ENCODE measurements at places on chromosomes 5 and 9.

- DNase-seq = no peak
Measured at GRCh38 chr5:128596071-128596470, 58.0 kb upstream of the FBN2 start.

GRCh38 chr9:126421567-126422428 is 95.2 kb downstream of the MVB12B start:
- no peak for DNase-seq

DNA sequence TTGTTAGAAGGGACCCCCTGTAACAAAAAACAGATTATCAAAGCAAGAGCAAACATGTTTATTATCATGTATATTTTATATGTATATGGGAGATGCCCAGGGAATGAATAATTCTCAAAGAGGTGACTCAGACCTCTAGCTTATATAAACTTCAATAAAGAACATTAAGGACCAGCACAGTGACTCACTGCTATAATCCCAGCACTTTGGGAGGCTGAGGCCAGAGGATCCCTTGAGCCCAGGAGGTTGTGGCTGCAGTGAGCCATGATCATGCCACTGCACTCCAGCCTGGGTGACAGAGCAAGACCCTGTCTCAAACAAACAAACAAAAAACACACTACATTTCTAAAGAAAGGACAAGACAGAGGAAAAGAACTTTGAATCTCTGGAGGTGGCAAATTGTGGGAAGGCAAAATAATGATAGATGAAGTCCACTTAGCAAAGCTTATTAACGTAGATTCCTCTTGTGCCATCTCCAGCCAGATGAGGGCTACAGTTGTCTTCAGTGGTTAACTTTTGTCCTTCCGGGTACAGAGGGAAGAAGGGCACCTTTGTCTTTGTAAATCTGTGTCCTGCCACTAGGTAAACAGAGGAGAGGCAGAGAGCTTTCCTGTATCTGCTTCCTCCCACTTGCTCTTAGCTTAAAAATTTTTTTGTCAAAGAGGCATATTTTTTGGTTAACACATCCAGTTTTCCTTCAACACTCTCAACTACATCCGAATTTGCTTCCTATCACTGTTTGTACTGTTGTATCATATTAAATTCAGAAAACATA is 7.5 kb upstream of the RFK start:
- DNase-seq = no peak

- DNase-seq = no peak
Measured at GRCh38 chr5:141762790-141763368, 80.8 kb upstream of the ARAP3 start.

DNA sequence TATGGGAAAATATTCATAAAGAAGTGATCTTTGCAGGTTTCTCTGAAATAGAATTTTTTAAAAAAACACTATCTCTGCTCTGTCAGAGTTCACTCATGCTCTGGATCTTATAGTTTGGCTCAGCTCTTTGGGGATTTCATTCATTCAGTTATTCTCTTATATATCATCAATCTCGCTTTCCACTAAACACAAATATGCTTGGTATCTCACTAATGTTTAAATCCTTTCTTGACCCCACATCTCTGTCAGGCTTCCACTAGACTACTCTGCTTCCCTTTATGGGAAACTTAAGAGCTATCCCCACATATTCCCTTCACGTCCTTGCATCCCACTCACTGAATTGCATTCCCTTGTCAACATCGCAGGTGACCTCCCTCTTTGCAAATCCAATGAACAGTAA is 396.1 kb downstream of the ENC1 start:
- DNase-seq = no peak

DNA sequence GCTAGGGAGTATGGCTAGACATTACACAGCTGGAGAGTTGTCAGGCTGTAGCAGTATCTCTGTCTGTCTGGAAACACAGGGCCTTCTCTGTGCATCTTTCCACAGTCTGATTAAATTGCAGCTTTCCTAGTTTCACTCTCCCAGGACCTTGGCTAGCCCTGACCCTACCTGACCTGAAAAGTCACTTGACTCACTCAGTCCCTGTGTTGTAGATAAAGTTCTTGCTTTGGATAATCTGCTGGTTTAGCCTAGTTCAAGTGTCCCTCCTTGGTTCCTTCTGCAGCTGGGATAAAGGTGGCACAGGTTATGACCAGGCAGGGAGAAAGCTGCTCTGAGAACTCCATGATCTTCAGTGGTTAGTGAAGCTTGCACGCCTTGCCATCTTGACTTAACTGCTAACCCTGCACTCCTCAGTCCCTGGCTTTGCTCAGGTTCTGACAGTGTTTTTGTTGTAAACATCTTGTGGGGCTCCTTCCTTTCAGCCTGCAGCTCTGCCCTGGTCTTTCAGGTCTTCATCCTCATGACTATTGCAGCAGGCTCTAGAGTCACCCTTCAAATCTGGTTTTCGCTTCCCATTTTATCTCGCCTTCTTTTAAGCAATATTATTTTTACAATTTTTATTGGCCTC is 101.0 kb downstream of the PIP5K1B start:
- no peak for DNase-seq

- no peak for DNase-seq
Measured at GRCh38 chr9:134099123-134099761, 31.4 kb upstream of the BRD3 start.

All from stimulated activated CD8-positive, alpha-beta memory T cell treated with anti-CD3 and anti-CD28 coated beads, Interleukin-15, amount 100 ng/mL, for 4 hours (primary cell).